HEK293T (cell line): ENCODE measurements at places on chromosomes 3 and 15.

- DNase-seq, result no peak
Observed at GRCh38 chr15:30036036-30036703, 46.6 kb upstream of the GOLGA8J start.

DNA sequence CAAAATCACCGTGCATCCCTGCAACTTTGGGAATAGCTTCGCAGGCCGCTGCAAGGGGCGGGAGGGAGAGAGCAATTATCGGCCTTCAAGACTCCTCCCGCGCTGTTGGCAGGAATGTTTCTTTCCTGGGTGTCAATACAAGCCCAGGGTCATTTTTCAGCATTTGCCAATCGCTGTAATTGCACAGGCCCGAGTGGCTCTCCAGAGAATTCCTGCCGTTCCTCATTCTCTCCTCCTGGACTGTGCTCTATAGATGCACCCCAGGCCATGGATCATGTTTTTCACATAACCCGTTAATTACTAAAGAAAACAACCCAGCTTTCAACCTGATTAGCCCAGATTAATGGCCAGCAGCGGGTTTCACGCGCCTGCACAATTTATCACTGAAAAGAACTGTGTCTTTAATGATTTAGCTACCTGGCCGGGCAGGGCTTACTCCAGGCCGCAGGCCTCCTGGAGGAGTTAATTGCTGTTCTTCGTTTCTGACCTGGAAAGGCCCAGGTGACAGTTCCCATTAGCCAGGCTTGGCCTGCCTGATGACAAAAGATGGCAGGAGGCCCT lies 144.3 kb downstream of the OPA1 start:
- DNase-seq, result no peak

GRCh38 chr3:64924961-64925360 lies 237.2 kb upstream of the ADAMTS9 start:
- no peak for DNase-seq

GRCh38 chr3:19907523-19907922 lies 26.5 kb downstream of the EFHB start:
- no peak for DNase-seq

DNA sequence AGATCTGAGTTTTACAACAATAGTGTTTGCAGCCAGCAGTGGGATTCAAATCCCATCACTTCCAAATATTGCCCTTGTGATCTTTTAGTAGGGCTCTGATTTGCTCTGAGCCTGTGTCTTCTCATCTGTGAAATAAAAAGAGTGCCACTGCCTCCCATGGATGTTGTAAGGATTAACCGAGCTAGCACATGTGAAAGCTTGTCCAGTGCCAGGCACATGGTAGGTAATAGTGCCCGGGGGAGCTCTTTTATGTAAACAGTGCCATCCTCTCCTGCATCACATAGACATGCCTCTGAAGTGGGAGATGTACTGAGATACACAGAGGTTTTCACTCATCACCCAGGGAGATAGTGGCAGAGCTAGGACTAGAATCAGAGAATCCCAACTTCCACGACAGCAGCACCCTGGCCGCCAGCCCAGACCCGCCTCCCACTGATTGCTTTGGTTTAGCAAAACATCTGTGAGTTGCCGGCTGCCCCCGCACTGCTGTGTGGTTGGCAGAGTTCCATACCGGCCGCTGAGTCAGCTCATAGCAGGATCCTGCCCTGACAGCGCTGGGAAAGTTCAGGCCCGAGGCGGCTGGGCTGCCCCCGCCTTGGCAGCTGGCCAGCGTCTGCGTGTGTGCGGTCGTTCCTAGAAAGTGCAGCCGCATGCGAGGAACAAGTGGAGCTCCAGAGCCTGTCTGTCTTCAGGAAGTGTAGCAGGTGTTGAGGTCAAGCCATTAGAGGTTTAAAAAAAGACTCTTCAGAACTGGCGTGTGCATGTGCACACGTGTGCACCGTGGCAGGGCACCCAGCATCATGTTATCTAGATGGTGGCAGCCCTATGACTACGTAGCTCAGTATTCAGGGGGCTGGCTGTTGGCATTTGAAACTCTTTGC lies 5.0 kb downstream of the ARID3B start:
- peak; percentile 94 for DNase-seq

GRCh38 chr15:48891232-48891765 lies 13.4 kb downstream of the EID1 start:
- no peak for DNase-seq

DNA sequence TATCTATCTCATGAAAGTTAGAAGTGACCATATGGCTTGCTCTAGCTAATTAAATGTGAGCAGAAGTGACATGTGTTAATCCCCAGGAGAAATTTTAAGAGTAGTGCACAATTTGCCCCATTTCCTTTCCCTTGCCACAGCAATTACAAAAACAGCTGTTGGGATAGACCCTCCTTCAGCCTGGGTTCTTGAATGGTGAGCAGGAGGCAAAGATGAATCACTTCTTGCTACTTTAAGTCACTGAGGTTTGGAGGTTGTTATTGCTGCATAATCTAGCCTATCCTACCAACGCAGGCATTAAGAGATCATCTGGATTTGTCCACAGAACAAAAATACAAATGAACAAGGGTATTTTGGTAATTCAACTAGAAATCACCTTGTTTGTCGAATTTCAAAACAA lies 51.7 kb upstream of the CAPN7 start:
- DNase-seq, result no peak

GRCh38 chr3:120604382-120604781 lies 8.2 kb downstream of the NDUFB4 start:
- DNase-seq, result no peak

DNA sequence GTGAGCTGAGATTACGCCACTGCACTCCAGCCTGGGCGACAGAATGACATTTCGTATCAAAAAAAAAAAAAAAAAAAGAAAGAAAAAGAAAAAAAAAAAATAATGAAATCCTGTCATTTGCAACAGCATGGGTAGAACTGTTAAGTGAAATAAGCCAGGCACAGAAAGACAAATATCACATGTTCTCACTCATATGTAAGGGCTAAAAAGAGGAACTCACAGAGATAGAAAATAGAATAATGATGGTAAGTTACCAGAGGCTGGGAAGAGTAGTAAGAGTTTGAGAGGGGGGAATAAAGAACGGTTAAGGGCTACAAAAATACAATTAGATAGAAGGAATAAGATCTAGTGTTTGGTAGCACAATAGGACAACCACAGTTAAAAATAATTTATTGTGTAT lies 19.7 kb downstream of the DENND6A start:
- DNase-seq, result no peak

DNA sequence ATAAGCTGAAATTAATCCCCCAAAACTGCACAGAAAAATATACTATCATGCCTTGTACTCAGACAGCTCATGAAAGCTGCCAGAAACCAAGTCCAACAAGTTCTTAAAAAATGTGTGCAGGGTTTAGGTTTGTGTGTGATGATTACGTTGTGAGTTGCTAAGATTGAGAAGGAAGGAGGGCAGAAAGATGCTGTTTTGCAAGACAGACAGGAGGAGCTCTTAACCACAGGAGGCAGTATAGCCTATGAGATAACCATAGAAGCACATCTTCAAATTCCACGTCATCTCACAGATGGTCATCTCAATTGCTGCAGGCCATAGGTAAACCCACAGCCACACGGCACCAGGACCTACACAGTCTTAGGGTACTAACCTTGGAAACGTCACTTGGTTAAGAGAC lies 191.9 kb downstream of the STT3B start:
- peak; percentile 28 for DNase-seq

GRCh38 chr3:15933439-15934139 lies 135.8 kb upstream of the ANKRD28 start:
- no peak for DNase-seq

DNA sequence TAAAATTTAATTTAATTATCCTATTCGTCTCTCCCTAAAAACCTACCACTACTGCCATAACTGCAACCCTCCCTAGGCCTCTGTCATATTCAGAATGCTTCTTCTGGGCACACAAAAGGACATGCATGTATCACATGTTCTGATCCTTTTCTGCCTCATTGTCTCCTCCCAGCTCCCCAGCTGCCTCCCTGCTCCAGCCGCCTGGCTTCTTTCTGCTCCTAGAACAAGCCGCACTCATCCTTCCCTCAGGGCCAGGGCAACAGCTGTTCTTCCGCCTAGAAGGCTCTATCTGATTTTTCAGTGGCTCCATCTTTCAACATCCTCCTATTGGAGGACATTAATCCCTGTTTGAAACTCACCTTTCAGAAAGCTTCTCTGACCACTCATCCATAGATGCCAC lies 38.6 kb downstream of the TMED3 start:
- DNase-seq, result no peak

GRCh38 chr3:29333576-29333975 lies 52.7 kb downstream of the RBMS3 start:
- DNase-seq, result no peak

DNA sequence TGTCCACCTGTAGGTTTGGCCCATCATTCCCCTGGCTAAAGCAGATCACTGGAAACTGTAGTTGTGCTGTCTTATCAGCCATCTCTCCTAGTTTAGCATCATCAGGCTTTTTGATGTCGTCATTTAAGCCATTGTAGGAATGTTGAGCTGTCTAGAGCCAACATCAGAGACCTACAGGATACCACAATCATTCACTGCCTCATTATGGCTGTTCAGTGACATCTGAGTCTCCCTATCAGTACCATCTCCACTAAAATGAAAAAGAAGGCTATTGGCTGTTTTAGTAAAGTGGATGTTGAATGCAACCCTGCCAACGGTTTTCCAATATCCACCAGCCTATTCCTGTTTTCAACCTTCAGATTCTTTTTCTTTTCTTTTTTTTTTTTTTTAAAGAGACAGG lies 29.2 kb downstream of the RLBP1 start:
- no peak for DNase-seq

DNA sequence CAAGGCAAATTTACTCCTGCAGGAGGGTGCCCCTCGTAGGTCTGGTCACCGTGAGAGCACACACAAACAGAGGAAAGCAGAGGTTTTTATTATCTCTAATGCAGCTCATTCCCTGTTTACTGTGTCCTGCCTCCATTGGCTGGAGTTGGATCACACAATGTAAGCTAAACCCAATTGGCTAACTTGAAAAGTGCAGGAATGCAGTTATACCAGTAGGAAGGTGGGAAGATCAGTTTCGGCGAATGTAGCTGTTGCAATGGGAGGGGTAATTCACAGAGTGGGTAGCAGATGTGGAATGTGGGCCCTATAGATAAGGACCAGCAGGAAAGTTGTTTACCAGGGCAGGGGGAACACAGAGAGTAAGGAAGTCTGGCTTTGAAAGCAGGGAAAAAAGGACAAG lies 42.5 kb upstream of the NPAP1 start:
- no peak for DNase-seq

GRCh38 chr3:126341755-126342150 lies 15.5 kb downstream of the KLF15 start:
- DNase-seq, result no peak

GRCh38 chr3:71570546-71570945 lies 13.0 kb downstream of the FOXP1 start:
- no peak for DNase-seq

- DNase-seq, result no peak
Observed at GRCh38 chr3:172536993-172537419, 13.8 kb upstream of the TNFSF10 start.

DNA sequence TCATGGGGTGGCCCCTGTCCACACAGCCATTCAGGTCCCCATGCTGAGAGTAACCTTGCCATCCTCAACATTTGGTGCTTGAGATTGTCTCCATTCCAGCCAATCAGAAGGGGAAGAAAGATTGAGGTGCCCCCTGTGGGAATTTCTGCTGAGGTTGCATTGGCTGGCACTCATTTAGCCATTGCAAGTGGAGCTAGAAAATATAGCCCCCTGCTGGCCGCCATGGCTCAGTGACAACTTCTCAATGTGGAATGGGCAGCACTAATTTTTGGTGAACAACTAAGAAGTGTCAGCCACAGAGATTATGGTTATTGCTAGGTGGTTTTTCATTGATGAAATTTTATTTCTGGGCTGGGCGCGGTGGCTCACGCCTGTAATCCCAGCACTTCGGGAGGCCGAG lies 22.0 kb downstream of the COL6A6 start:
- peak; percentile 68 for DNase-seq

DNA sequence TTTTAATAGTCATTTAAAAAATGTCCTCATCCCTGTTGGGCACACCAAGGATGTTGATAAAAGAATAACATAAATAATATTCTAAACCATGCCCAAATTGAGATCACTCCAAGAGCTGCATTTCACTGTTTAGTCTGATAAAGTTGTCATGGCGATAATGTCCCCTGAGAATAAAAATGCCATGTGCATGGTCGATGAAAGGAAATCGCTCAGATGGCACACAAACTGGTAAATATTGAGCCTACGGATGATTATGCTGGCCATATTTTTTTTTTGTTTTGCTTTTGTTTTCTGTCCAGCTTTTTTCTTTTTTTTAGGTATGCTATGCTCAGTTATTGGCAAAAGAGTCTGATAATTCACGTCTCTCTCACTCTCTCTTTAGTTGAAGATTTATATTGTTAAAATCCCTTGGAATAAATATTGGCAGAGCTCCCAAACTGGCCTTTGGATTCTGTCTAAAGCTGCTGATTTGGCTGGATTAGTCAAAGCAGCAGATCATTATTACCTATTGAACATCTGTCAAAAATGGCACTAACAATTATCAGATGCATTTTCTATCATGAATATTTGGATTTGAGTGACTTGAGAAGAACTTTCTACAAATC lies 643.8 kb downstream of the SQOR start:
- DNase-seq, result no peak

DNA sequence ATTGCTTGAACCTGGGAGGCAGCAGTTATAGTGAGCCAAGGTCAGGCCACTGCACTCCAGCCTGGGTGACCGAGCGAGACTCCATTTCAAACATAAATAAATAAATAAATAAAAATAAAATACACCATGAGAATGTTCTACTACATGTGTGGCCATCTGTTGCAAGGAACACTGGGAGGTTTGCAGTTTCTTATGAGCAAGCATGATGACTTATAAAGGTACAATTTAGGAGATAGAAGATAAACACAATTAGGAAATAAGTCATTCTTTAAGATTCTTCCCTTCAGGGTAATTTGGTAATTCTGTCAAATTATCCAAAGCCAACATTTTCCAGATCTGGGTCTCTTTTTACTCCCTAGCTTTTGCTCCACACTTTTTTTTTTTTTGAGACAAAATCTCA lies 13.4 kb downstream of the HTR3C start:
- no peak for DNase-seq

GRCh38 chr15:94744080-94744793 lies 512.9 kb downstream of the MCTP2 start:
- DNase-seq, result no peak

- DNase-seq, result no peak
Observed at GRCh38 chr3:188671971-188672370, 499.8 kb upstream of the TPRG1 start.

GRCh38 chr3:172135820-172136219 lies 96.4 kb downstream of the FNDC3B start:
- no peak for DNase-seq

- DNase-seq, result no peak
Observed at GRCh38 chr3:30893678-30894325, 659 bp downstream of the GADL1 start.

DNA sequence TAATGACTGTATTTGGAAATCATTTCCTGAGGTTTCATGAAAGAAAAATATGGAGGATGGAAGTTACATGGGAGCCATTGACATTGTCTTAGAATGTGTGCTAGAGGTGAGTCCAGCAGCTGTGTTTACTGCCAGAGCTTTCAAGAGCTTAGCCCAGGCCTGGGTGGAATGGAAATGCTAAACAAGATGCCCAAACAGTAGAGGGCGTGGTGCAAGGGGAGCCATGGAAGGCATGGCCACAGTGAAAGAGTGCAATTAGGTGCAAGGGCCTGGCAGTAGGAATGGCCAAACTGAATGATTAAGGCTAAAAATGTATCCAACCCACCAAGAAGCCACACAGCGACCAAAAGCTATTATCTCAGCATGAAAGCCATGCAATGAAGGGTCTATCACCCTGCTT lies 257.7 kb upstream of the NR2F2 start:
- DNase-seq, result no peak
